G401 (cell line): ENCODE measurements at places on chromosomes 5 and 9. TPM values are rescaled to one million over a fixed set of nuclear protein-coding genes. Genes with fewer than 3 reads are reported as not detected.
A peak's percentile ranks its signal among the peaks of the same experiment; 100 is the strongest.

GRCh38 chr9:133710661-133711427 is 27.3 kb downstream of the SARDH start:
- no peak for DNase-seq

- DNase-seq: no peak
These were observed 65.7 kb downstream of the C9orf152 start for GRCh38 chr9:110142253-110142652.

DNA sequence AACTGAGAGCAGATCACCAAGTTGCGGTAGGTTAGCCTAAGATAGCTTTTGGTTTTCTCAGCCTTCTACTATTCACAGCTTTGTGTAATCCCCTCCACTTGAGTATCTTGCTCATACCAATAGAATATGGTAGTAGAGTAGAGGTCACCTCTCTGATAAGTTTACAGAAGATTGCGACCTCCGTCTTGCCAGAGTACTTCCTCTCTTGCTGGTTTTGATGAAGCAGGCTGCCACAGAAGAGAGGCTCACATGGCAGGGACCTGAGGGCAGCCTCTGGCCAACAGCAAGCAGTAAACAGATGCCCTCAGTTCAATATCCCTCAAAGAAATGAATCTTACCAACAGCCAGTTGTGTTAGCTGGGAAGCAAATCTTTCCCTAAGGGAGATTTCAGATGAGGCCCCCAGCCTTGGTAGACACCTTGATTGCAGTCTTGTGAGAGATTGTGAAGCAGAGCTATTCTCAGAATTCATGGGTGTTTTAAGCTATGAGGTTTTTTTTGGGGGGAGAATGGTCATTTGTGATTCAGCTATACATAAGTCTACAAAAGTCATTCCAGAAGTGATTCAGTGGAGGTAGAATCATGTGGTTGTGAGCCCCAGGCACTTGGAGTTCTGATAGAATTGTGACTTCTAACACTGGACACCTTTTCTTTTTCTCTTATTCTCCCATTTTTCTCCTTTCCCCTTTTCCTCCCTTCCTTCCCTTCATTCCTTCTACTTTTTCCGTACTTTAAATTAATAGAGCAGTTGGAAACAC is 22.7 kb upstream of the CDKN2B start:
- no peak for DNase-seq

- DNase-seq: peak; percentile 74
These were observed 13.0 kb upstream of the DAB2IP start for GRCh38 chr9:121638399-121638798.

DNA sequence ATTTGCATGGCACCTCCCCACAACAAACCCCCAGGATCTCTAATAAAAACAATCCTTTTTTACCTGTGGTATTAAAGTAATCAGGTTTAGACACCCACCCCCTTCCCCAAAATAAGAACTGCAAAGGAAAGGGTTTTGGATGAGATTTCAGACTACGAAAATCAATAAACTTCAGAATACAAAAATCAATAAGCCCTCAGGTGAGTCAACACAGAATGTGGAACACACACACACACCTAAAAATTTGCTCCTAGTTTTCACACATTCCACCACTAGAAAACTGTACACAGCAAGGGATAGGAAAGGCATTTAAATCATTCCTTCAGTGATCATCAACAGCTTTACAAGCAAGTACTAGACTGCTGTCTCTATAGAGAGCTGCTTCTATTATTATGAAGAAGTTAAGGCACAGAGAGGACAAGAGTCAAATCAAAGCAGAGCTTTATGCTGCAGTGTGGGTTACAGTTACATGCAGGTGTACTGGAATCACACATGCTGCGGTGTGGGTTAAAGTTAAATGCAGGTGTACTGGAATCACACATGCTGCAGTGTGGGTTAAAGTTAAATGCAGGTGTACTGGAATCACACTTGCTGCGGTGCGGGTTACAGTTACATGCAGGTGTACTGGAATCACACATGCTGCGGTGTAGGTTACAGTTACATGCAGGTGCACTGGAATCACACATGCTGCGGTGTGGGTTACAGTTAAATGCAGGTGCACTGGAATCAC is 36.3 kb downstream of the PFDN1 start:
- no peak for DNase-seq

- no peak for DNase-seq
These were observed 55.2 kb upstream of the TMEM252 start for GRCh38 chr9:68595868-68596267.

DNA sequence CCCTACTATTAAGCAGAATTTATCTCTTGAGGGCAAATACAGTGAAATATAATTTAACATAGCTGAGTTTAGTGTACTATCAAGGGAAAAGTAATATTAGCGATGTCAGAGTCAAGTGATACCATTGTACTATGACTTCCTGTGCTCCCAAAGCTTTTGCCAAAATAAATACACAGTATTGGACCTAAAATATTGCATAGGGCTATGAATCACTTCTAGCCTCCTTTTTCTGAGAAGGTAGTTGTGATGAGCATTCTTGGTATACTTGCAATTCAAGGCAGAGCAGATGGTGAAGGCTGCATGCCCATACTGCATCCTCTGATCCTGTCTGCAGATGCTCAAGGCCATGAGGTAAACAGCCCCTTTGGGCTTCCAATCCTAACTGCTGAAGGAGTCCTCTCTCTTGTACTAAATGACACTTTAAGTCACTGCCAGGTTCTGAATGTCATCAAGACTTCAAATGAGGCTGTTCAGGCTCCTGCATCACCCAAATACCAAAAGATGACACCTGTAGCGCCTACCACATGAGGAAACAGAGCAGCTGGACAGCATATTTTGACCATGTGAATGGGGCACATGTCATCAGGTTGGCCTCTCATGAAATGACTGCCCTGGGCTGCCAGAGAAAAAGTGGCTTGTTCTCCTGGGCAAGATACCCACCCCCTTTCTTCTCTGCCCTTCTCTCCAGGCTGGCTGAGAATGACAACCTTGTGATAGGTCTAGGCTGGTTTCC is 29.7 kb upstream of the PPP2CA start:
- no peak for DNase-seq

DNA sequence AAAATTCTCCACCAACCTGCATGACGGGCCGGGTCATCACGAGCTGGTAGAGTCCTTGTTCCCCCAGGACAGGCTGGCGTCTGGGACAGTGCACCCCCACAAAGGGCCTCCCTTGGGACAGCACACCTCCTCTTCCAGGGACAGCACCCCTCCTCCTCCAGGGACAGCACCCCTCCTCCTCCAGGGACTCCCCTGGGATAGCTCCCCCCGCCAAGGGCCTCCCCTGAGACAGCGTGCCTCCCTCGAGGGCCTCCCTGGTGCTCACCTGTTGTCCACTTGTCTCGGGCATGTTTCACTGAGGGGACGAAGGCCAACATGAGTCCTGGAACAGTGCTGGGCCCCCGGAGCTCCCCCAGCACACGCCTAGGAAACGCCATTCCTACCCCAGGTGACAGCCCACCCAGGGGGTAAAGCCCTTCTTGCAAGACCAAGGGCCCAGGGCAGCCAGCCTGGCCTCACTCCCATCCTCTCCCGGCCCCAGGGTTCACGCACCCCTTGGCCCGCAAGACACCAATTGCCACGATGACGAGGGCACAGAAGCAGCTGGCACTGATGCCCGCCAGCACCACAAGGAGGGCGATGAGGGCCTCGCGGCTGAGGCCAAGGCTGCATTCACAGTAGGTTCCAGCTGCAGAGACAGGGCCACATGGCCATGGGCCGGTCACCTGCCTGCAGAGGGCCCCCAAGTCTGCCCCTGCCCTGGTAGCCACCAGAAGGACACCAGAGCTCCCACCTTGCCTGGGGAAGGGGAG is 531 bp downstream of the TMEM210 start:
- DNase-seq: no peak

GRCh38 chr5:23718564-23718963 is 211.2 kb downstream of the PRDM9 start:
- DNase-seq: no peak

DNA sequence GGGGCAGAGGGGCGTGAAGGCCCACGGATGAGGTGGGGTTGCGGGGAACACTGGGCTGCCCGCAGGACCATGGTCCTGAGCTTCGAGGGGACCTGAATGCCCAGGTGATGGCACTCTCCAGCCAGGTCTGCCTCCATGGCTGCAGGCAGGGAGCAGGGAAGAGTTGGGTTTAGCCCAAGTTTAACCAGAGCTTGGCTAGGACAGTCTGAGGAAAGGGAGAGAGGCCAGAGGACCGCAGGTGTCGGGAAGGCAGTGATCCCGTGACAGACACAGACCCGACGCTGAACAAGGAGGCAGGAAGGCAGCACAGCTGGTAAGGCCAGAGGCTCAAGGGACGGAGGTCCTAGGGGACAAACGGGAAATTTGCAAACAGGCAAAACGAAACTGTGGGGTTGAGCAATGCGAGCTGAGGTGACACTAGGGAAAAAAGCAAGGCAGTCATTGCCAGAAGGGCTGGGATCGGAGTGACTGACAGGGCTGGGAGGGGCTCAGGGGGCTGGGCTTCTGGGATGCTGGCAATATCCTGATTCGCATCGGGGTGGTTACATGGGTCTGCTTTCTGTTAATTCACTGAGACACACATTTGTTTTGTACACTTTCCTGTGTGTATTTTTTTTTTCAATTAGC is 25.0 kb downstream of the ARPC5L start:
- DNase-seq: peak; percentile 78

The TYRP1 gene
- total RNA-seq: not detected in 2 replicates

The CAMK4 gene
- under 0.01 TPM in 1 of 2 replicates, not detected in the other for total RNA-seq

The CD74 gene
- total RNA-seq: 118 and 123 TPM in 2 replicates

The NINJ1 gene
- 25.6 and 28.4 TPM in 2 replicates for total RNA-seq
